AG08395 (cell line): ENCODE measurements at places on chromosomes 16 and 17.
A peak's percentile ranks its signal among the peaks of the same experiment; 100 is the strongest.

- DNase-seq: peak; percentile 59
These were observed 35.7 kb upstream of the GNA13 start for GRCh38 chr17:65092262-65092661.

DNA sequence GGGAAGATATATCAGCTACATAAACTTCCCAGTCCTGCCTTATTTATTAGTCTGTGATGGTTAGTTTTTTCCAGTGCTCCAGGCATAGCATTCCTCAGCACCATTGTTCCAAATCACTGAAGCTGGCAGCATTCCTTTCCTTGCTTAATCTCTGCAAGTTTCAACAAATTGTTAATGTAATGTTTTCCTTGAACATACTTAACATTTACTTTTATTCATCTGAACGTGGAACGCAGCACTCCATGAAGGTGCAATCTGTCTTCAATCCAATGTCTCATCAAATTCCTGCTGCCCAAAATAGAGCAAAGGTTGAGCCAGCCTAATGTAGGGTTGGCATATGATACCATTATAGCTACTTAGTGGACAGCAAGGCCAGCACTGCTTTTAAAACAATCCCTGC lies 441.1 kb upstream of the RBFOX1 start:
- DNase-seq: no peak

DNA sequence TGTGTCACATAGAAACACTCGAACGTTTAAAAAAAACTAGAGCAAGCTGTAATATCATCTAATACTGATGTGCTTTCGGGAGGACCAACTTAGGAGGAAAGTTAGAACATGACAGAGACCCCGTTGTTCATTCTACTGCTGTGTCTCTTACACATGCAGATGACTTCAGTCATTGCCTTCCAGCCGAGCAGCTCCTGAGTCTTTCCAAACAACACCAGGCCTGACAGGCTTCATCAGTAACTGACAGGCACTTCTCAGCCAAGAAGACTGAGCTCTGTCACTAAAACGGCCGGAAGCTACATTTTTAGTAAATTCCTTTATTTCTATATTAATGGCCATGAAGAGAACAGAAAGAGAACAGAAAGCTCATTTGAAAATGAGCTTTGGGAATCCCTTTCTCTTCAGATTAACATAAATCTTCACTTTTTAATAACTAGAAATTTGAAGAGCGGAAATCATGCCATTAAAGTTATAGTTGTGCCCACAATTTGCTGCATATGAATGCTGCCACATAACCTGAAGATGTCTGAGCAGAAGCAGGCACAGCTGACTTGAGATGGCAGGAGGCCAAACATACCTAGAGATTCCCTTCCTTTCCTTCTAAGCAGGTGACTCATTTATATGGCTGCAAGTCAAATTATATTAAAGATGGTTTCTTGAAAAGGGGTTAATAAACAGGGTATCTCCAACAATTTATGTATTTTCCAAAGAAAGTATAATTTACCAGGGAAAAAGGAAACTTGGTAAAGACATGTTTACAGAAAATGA lies 148.9 kb downstream of the ITFG1 start:
- DNase-seq: no peak

GRCh38 chr16:30064729-30065101 lies 845 bp upstream of the ALDOA start:
- no peak for DNase-seq

- DNase-seq: no peak
These were observed 152.6 kb downstream of the IRF8 start for GRCh38 chr16:86051368-86052114.
